ENCODE measurements at places on chromosomes 4 and X. TPM values are rescaled to one million over a fixed set of nuclear protein-coding genes. Genes with fewer than 3 reads are reported as not detected.

DNA sequence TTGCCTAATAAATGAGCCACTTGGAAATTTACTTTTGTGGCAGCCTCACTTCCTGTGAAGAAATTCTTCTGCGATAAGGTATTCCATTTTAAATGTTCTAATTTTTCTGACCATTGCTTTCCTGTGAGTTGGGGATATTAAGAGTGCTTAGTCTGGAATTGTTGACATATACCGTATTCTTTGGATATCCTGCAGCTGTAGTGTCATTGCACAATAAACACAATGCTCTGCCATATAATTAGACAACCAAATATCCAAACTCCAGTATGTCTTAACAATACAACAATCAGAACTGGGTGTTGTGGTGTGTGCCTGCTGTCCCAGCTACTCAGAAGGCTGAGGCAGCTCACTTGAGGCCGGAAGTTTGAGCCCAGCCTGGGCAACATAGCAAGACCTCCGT lies 99.4 kb downstream of the LUZP4 start:
- no peak for DNase-seq

GRCh38 chrX:154025230-154025629 lies 5.5 kb upstream of the IRAK1 start:
- no peak for DNase-seq

- no peak for DNase-seq
Measured at GRCh38 chrX:57595381-57595811, 3.6 kb downstream of the ZXDB start.

GRCh38 chrX:128458888-128459287 lies 406.7 kb upstream of the ACTRT1 start:
- no peak for DNase-seq

- no peak for DNase-seq
Measured at GRCh38 chrX:140799216-140799615, 89.7 kb downstream of the LINC00632 start.

- DNase-seq, result no peak
Measured at GRCh38 chr4:18480928-18481327, 459.4 kb upstream of the LCORL start.

- no peak for DNase-seq
Measured at GRCh38 chr4:1564535-1565375, 119.4 kb downstream of the FAM53A start.

DNA sequence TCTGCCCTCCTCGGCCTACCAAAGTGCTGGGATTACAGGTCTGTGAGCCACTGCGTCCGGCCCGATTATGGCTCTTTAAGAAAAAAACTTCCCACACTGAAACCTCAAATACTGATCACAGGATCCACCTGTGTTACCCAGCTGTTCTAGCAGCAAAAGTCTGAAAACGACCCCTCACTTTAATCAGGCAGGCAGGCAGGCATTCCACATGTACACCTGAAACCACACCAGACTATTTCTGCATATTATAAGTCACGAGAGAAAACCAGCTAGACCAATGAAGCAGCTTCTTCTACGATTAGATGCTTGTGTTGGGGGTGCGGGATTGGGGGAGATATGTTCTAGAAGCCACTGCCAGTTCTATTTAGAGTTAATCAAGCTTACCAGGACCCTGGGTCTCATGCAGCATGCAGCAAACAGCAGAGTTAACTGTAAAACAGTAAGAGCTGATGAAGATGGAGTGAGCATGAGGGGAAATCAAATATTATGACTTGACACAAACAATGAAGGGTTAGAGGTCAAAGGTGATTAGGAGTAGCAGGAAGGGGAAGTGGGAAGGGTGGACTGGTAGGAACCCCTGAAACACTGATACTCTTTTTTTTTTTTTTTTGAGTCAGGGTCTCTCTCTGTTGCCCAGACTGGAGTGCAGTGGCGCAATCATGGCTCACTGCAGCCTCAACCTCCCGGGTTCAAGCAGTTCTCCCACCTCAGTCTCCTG lies 18.9 kb upstream of the NKRF start:
- no peak for DNase-seq

GRCh38 chr4:157514711-157515110 lies 294.2 kb downstream of the GRIA2 start:
- no peak for DNase-seq

DNA sequence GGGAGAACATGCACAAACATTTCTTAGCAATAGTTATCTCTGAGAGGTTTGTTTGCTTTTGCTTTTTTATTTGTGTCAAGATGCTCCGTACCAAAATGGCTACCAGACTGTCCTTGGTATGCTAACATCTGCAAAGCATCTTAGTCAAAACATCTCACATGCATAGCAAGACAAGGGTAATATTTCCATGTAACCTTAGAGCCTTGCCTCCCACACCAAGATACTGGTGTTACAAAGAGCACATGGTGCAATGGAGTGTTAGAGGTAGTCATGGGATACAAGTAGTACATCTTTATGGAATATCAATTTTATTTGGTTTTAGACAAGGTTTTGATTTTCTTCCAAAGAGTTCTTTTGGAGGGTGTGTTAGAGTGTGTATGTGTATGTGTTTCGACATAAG lies 109.7 kb downstream of the NR3C2 start:
- no peak for DNase-seq

- DNase-seq, result no peak
Measured at GRCh38 chr4:67721770-67722597, 21.0 kb upstream of the UBA6 start.

GRCh38 chrX:118694638-118695037 lies 32.8 kb upstream of the IL13RA1 start:
- no peak for DNase-seq

- no peak for DNase-seq
Measured at GRCh38 chr4:118931786-118932185, 43.1 kb downstream of the SYNPO2 start.

GRCh38 chrX:82677286-82677685 lies 830.8 kb upstream of the POU3F4 start:
- no peak for DNase-seq

DNA sequence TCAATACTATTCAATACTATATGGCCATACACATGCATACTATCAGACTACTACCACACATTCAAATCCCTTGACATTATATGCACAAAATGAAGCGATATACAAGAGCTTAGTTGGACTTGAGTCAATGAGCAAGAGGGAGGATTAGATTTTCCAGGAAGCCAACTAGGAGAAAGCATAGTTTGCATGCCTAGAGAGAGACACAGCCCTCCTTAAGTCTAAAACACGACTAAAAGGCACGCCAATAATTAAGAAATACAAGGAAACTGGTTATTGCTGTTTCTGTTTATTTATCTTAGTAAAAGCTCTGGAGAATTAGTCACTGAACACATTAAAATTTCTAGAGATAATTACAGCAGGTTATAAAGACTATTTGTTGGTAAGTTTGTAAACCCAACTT lies 21.8 kb downstream of the MBNL3 start:
- no peak for DNase-seq

- no peak for DNase-seq
Measured at GRCh38 chr4:81490403-81491160, 18.9 kb upstream of the RASGEF1B start.

GRCh38 chrX:150446151-150446550 lies 83.0 kb downstream of the MAMLD1 start:
- DNase-seq, result no peak

- DNase-seq, result no peak
Measured at GRCh38 chrX:154082396-154083125, 15.0 kb downstream of the MECP2 start.

DNA sequence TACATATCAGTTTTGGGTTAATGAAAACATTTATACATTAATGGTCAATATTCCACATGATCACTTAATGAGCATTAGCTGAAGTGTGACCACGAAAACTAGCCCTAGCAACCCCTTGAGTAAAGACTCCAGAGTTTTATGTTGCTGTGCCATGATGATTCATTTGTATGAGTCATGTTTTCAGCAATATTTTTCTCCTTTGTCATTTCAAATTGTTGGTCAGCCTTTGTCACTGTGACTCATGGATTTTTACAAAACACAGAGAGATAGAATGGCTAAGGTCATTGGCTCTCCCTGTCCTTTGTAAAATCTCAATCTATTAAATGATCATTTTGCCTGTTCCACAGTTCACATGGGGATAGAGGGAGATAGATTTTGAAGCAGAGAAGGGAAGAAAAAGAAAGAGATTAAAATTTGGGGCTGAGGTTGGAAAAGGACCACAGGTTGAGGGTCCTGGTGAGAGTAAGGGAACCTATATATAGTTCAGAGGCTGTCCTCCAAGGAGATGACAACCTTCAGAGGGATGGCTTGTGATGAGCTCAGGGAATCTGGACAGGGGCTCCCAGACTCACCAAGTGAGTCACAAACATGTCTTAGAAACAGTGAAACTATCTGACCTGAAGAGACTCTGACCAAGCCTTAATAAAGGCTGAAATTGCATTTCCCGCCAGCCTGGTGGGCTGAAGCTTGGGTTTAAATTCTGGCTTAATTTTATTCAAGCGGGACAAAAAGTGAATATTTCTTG lies 25.6 kb downstream of the NR0B1 start:
- no peak for DNase-seq

The SYTL4 gene
- total RNA-seq, result not detected

The HMGN5 gene
- total RNA-seq, result 1.5 TPM

The HERC3 gene
- total RNA-seq, result 22.7 TPM

The SUPT20HL1 gene
- total RNA-seq, result not detected

The PNMA6F gene
- not detected for total RNA-seq

The ARHGAP6 gene
- not detected for total RNA-seq

The RNF175 gene
- total RNA-seq, result not detected

The TMEM156 gene
- total RNA-seq, result 14.1 TPM
